ENCODE measurements at places on chromosomes 6 and 20.

GRCh38 chr6:137666202-137666774 is 172.1 kb upstream of the OLIG3 start:
- DNase-seq, result no peak

DNA sequence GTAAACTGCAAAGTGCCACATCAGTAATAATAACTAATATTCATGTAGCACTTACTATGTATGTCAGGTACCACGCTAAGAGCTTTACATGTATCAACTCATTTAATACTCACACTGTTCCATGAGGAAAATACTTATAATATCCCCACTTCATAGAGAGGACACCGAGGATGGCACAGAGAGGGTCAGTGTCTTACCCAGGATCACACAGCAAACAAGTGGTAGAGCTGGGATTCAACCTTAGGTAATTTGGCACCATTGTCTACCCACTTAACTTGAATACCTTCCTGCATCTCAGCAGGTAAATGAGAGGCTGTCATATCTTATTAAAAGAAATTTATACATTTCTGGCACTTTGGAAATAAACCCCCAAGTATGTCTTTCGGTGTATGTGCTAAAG is 8.0 kb downstream of the POFUT1 start:
- no peak for DNase-seq

DNA sequence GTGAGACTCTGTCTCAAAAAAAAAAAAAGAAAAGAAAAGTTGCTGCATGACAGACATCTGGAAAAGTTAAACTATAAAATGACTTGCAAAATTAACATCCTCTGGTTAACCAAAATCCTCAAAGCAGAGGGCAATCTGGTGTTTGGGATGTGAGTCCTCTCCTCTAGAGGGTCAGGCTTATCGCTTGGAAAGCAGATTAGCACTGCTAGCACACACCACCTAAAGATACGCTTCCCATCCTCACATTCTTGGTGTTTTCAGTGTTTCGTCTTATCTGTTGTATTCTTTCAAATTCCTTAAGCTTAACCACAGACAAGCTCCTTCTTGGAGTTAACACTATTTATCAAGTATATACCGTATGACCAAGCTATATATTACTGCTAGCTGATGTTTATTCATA is 198.0 kb downstream of the SOX4 start:
- no peak for DNase-seq

- DNase-seq, result no peak
These were observed 68.4 kb upstream of the NOX3 start for GRCh38 chr6:155523821-155524651.

DNA sequence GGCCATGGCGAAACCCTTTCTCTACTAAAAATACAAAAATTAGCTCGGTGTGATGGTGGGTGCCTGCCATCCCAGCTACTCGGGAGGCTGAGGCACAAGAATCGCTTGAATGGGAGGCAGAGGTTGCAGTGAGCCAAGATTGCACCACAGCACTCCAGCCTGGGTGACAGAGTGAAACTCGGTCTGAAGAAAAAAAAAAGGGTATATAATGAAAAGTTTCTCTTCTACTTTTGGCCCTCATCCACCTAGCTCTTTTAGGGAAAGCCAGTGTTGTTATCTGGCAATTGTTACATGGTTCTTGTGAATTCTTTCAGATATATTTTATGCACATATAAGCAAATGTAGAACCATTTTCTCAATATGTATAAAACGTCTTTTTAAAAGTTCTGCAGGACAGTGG is 19.0 kb downstream of the KIF3B start:
- DNase-seq, result no peak

DNA sequence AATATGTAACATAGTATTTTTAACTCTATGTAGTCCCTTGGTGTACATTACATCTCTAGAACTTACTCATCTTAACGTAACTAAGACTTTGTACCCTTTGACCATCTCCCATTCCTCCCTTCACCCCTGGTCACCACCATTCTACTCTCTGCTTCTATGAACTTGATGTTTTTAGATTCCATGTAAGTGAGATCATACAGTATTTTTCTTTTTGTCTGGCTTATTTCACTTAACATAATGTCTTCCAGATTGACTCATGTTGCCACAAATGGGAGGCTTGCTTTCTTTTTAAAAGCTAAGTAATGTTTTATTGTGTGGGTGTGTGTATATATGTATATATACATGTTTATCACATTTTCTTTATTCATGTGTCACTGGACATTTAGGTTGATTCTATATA is 55.8 kb downstream of the TMEM200A start:
- DNase-seq, result no peak

DNA sequence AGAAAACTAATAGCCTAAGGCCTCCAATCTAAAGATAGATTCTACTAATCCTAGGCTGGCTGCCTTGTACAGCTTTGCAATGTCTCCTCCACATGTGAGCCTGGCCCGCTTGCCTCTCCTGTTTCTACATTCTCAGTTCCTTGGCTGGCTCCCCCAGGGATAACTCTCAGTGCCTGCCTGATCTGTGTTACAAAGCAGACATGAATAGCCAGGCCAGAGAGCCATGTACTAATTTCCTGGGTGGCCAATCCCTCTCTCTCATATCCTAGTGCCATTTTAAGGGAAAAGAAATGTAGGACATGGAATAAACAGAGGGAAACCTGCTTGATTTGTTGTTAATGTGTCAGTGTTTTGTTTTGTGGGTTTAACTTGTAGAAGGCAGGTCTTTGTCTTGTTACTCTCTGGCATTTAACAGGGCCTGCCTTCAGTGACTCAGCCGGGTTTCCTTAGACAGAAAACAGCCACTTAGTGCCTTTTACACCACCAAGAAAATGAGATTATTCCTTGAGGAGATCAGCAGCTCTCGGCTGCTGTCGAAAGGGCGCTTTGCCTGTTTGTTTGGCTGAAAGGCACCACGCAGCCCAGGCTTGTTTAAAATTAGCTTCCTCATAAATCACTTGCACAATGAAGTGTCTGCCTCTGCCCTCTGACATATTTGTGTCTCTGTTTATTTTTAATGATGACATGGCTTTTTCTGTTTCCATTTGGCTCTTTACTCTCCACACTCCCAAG is 702.7 kb downstream of the MAFB start:
- DNase-seq, result no peak

- DNase-seq, result no peak
These were observed 23.8 kb downstream of the TAF11 start for GRCh38 chr6:34864007-34864406.

Data from stimulated activated CD4-positive, alpha-beta T cell treated with anti-CD3 and anti-CD28 coated beads, Interleukin-15, amount 100 ng/mL, for 48 hours (primary cell).